ENCODE measurements at places on chromosomes 4 and X.

- peak; percentile 44 for DNase-seq
Measured at GRCh38 chrX:103845165-103845653, 13.2 kb upstream of the RAB9B start.

DNA sequence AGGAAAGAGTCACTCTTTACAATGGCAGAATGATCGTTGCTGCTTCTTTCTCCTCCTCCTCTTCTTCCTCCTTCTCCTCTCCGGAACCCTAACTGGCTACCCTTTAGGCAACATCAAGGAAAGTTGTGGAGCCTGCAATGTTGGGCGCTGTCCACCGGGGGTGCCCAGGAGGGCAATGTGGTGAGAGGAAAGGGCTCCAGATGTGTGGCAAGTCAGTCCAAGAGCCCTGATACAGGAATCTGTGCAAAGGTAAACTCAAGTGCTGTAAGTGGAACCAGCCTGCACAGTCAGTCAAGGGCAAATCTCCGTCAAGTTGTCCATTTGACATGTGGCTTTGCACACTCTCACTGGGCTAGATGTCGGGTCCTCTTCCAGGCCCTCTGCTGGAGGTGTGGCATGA lies 2.8 kb downstream of the RTL5 start:
- DNase-seq, result no peak

- DNase-seq, result no peak
Measured at GRCh38 chrX:112819008-112819640, 21.5 kb downstream of the AMOT start.

DNA sequence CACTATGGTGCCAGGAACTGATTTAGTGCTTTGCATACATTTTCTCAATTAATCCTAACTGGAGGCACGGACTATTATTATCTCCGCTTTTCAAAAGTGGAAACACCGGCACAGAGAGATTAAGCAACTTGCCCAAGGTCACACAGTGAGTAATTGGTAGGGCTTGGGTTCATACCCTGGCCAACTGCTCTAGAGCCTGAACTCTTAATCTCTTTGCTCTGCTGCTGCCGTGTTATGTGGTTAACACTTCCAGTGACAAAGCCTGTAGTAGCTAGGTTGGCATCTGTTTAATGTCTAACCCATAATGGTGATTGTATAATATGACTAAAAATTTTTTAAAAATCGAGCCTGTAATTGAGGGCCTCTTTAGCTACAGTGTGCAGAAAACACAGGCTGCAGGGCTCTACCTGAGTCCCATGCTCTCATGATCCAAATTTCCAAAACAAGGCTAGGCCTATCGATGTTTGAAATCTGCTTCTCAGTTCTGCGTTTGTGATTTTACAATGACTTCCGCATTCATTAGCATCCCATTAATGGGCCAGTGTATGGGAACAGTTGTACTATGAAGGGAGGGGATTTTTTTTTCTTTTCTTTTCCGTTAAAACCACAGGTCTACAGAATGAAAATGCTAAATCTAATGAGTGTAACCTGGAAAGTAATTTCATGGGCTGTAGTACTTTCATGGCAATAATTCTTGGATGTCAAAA lies 219.3 kb upstream of the JADE1 start:
- peak; percentile 66 for DNase-seq

Data from pancreas (tissue), 10 donors.